Foreskin keratinocyte (primary cell): ENCODE measurements at places on chromosomes 6 and 20. TPM values are rescaled to one million over a fixed set of nuclear protein-coding genes. Genes with fewer than 3 reads are reported as not detected.

SNPH gene
- polyA plus RNA-seq: 2.7 and 3.0 TPM in 2 replicates

DACT2 gene
- 0.29 and 0.51 TPM in 2 replicates for polyA plus RNA-seq

TPX2 gene
- 47.2 and 65.4 TPM in 2 replicates for polyA plus RNA-seq

ZDHHC14 gene
- polyA plus RNA-seq: 5.8 and 6.1 TPM in 2 replicates

POM121L2 gene
- polyA plus RNA-seq: not detected in 2 replicates
